ENCODE measurements at places on chromosomes 4 and X.

GRCh38 chr4:1412376-1413203, 6.3 kb upstream of the NKX1-1 start:
- DNase-seq = no peak

DNA sequence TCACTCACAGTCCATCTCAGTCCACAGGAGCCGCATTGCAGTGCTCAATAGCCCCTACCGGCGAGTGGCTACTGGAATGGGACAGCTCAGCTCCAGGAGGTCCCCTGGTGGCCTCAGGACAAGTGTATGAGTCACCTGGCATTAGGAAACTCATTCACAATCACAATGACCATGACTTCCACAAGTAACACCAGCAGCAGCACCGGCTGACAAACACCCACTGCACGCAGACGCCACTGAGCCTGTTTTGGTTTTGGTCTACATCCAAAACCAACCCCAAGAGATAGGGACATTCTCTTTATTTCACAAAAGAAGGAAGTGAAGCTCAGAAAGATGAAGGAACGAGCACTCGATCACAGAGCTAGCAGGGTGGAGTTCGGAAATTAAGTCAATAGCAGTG, 8.1 kb downstream of the JAKMIP1 start:
- DNase-seq = no peak

DNA sequence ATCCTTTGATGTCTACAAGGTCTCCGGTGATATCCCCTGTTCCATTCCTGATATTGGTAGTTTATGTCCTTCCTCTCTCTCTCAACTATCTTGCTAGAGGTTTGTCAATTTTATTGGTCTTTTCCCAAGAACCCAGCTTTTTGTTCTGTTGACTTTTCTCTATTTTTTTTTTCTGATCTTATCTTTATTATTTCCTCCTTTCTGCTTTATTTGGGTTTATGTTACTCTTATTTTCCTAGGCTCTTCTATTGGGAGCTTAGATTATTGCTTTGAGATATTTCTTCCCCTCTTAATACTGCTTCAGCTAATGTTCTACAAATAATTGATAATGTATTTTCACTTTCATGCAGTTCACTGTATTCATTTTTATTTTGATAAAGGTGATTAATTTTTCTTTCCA, 44.2 kb downstream of the EIF2S3 start:
- DNase-seq = no peak

- DNase-seq = no peak
Measured at GRCh38 chr4:101345271-101345595, 2.1 kb downstream of the PPP3CA start.

GRCh38 chr4:88517825-88518224, 5.8 kb downstream of the PYURF start:
- DNase-seq = no peak

DNA sequence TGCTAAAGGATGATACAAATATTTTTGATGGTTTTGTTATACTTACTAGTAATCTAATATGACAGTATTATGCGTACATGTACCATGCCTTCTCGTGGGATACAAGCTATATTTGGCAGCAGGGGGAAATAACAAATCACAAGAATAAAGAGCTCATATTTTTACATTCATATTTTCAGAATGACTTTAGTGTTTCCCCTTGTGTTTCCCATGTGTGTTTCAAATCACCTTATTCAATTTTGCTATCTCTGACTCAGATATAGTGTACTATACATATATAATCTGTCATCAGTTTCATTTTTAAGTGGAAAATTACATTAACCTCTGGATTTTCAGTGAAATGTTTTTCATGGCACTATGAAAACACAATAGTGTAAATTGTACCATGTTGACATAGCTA, 146.8 kb downstream of the RPA4 start:
- DNase-seq = no peak

GRCh38 chr4:146333187-146333894, 119.0 kb downstream of the REELD1 start:
- no peak for DNase-seq

DNA sequence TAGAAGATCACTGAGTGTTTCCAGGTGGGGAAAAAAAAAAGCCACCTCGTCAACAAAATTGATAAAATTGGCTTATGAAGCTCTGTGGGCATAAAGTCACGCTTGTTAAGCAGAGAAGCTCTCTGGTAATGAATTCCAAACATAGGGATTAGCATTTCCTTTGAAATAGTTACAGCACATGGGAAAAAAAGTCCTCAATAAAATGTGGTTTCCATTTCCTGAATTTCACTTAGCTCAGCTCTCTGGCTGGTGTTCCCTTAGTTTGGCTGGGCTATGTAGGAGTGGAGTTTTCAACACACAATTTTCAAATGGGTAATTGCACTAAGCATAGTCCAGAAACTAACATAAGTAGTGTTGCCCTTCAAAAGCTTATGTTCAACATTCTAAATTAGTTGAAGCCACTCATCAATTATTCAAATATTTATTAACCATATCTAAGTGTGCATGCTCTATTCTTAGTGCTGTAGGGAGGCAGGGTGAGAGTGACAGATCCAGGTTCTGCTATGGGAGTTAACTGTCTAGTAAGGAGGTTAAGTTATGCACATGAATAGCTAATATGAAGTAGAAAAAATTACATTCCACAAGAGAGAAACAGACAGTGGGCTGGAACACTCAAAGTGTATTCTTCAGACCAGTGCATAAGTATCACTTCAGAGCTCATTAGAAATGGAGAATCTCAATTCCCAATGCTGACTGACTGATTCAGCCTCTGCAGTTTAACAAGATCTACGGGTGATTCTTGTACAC, 445.7 kb downstream of the SMARCA1 start:
- no peak for DNase-seq
